Umbilical cord (tissue), 2 donors: ENCODE measurements at places on chromosomes 3 and 15.

- peak; percentile 73 for DNase-seq
Measured at GRCh38 chr15:26889298-26889898, 22.5 kb downstream of the GABRA5 start.

DNA sequence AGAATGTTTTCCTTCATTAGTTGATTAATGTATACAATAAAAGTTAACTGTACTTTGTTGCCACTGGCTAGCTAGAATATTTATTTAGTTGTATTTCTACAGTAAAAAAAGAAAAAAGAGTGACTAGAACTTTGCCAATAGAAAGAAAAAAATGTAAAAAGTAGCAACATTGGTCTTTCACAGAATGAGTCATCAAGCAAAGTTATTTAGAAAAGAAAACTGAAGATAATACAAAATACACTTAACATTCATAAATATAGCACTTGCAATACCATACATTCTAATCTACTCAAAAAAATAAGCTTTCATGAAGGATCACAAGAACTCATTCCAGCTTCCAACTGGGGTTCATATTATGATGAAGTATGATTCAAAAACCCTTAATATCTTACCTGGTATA is 83.4 kb downstream of the AQR start:
- no peak for DNase-seq

DNA sequence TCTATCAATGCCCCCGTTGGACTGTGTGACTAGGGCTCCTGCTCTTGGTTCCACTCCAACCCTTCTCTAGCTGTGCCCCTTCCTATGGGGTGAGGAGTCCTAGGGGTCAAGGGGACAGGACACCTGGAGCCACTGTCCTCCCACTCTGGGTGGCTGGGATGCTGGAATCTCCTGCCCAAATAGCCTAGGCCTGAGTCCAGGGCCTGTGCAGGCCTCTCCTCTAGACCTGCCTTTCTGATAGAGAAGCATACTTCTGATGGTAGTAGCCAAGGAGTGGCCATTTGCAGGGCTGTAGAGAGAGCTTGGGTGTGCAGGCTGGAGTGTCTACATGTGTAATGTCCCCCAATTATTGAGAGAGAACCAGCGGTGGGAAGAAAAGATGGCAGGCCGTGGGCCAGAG is 54.2 kb downstream of the ITGA11 start:
- no peak for DNase-seq

DNA sequence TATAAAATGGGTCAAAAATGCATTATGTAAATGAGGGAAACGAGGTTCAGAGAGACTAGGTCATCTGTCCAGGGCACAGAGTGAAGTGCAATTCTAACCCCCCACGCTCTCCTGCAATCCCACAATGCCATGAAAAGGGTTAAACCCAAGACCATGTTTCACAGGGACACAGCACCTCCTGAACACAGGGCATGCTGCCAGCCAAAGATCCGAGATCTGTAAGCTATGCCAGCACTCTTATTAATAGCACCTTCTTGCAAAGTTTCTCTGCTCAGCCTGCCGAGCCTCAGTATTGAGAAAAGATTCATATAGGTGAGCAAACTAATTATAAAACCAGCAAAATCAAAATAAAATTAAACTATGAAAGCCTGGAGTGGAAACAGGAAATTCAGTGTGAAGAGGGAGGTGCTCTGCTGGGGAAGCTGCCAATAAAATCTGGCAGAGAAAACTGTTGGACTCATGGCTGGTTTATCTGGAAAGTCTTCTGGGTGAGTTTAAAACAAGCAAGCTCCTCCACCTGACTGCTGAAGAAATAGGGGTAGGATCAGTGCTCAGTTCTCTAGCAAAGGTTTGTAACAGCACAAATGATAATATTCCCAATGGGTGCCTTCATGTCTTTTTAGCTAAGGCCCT is 50.3 kb downstream of the LRIG1 start:
- DNase-seq, result peak; percentile 86
